ENCODE measurements at places on chromosomes 16 and 17.

DNA sequence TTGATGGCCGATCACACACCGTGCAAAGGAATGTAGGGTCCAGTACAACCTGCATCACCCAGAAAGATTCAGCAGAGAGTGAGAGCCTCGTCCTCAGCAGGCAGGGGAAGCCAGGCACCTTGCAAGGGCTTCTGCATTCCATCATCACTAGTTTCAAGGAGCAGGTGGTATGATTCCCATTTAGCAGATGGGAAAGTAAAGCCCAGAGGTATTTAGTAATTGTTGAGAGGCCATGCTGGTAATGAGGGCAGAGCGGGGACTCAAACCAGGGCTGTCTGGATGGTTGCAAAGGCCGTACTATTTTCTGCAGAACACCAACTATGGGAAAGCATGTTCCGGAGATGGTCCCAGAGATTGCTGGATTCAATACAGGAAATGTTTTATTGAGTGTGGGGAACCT is 65.8 kb upstream of the MRTFB start:
- no peak for DNase-seq

DNA sequence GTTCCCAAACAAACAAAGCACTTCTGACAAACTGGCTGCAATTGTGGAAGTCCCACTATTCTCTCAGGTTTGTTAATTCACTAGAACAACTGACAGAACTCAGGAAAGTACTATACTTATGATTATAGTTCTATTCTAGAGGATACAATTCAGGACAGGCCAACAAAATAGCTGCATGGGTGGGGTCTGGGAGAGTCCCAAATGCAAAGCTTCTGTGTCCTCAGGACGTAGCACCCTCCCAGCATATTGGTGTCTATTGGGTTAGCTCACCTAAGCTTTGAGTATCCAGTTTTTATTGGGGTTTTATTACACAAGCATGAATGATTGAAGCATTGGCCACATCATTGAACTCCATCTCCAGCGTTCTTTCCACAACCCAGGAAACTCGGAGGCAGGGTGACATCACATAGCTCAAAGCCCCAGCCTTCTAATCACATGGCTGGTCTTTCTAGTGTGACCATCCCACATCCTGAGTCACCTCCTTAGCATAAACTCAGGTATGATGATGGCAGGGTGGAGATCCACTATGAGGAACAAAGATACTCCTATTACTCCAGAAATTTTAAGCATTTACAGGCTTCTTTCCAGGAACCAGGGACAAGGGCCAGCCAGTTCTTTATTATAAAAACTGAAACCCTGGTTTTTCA is 43.9 kb upstream of the CCNF start:
- DNase-seq: no peak

- no peak for DNase-seq
Observed at GRCh38 chr16:89504091-89504490, 4.1 kb upstream of the SPG7 start.

DNA sequence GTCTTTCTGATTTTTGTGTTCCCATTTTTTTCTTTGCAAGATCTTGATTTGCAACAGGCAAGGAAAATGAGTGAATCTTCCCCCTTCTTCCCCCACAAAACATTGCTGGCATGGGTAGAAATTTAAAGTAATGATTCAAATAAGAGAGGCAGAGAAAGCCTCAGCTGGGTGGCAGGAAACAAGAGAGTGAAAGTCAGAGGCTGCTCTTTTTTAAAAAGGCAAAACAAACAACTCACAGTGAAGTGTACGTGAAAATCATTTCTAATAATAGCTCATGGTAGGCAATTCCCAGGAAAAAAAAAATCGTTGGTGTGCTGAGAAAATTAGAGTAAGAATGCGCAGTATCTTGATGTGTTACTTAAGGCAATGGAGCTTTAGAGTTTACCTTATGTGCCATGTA is 229.5 kb downstream of the FTO start:
- DNase-seq: no peak

DNA sequence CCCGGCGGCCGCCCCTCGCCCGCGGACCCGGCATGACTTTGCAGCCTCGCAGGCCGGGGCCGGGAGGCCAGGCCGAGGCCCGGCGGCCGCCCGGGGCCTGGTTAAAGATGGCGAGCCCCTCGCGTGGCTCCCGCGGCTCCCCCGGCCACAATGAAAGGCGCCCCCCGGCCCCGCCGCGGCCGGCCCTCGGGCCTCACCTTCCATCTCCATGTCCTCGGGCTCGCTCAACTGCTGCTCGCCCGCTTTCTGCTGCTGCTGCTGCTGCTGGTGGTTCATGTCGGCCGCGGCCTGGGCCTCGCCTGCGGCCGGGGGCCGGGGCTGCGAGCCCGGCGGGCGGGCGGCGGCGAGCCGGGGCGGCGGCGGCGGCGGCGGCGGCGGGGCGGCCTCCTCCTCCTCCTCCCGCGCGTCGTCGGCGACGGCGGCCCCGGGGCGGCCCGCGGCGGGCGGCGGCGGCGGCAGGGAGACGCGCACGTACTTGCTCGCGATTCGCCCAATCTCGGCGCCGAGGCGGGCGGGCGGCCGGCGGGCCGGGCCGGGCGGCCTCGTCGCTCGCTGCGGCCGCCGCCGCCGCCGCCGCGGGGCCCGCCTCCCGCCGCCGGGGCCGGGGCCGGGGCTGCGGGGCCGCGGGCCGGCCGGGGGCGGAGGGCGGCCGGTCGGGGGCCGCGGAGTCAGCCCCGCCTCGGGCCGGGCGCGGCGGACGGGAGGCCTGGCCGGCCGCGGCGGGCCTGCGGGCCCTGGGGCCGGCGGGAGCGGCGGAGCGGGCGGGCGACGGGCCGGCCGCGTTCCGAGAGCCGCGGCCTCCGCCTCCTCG is 491 bp downstream of the USP7 start:
- DNase-seq: no peak

DNA sequence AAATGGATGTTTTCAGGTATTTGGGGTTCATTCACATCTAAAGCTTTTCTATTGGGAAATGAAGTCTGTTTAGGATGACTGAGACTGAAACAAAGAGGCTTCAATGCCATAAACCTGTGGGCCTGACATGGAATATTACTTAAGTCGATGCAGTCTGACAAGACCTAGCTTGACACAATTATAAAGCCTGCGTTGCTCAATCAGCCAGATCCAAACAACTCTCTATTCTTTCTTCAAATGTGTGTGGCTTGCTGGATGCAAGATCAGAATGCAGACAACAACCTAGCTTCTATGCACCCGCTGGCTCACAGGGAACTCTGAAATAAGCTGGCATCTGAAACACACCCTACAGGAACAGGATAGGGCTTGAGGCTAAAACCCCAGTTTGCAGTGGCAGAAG is 40.0 kb downstream of the RFFL start:
- no peak for DNase-seq

DNA sequence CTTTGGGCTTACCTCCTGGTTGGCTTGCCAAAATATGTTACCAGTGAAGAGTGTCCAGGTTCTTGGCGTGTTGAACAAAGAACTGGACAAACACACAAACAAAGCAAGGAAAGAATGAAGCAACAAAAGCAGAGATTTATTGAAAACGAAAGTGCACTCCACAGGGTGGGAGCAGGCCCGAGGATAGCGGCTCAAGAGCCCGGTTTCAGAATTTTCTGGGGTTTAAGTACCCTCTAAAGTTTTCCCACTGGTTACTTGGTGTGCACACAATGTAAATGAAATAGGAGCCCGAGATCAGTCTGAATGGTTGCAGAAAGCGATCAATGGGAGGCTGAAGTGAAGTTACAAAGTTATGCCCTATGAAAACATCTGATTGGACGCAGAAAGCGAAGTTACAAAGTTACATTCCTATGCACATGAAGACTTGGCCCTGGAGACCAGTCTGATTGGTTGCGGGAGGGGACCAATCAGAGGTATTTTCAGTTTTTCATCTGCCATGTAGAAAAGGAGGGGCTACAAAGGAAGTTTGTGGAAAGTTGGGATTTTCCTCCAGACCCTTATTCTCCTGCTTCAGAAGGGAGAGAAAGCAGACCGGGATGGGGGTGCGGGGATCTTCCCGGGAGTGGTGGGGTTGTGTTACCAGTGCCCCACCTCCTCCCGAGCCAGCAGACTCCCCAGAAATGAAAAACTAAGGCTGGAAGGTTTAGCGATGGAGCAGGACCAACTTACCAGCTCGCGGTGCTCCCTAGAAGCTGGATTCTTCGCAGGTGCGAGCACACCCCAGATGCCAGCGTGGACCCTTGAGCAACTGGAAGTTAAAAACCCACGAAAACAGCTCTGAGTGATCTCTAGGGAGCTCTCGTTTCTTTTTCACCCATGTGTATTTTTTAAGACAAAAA is at the start of gene SLFN12:
Gene SLFN12, minus strand, starts transcription at position 325 of the 899 bp plus-strand sequence. CDS start 9,472 bp downstream, outside the sequence.
- DNase-seq: no peak

DNA sequence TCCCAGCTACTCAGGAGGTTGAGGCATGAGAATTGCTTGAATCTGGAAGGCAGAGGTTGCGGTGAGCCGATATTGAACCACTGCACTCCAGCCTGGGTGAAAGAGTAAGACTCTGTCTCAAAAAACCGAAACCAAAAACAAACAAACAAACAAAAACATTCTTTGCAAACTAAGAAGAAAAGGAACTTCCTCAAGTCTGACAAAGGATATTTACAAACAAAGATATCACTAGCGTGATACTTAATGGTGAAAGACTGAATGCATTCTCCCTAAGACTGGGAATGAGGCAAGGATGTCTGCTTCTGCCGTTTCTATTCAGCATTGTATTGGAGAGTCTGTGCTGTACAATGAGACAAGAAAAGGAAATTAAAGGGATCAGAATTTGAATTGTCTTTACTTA is 10.5 kb upstream of the MPO start:
- no peak for DNase-seq

DNA sequence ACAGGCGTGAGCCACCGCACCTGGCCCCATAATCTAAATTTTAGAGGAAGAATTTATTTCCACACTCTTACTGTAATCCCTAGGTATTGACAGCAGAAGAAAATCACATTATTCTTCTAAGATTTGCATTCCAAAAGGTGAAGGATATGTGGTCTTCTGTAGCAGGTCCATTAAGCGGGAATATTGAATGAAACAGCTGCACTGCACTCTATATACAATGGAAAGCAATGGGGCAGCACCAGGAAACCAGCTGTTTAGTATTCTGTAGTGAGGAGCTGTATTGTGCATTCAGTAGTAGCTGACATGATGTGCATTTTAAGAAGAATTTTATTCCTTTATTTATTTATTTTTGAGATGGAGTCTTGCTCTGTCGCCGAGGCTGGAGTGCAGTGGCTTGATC is 49.6 kb downstream of the PSMD12 start:
- no peak for DNase-seq

DNA sequence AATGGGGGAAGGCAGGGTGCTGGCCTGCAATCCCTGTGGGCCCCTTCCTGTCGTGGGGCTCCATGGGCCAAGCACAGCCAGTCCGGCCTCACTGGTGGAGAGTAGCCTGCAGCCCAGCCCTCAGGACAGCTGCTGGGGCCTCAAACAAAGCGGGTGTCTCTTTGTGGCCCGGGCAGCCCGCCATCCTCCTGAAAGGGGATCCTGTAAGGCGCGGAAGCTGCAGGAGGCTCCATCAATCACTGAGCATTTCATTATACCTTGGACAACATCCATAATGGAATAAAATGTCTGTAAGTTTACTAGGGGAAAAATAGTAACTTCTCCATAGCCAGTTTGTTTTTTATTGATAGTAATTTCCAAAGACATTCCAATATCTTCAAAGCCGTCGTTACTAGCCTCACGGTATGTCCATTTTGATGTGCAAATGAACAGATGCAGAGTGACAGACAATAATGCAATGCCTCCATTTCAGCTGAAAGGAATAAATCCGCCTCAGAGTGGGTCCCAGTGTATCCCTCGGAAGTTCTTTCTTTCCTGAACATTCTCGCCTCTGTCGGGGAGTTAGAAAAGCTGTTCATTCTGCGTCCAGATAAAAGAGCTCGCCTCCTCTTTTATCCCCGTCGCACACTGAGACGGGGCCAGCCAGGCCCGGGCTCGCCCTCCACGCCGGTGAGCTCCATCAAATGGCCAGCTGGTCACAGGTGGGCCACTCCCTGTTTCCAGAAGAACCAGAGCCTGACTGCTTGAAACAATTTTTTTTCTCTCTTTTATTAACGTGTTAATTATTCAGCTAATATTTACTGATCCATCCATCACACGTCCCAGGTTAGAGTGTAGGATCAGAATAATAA is 14.4 kb downstream of the WSCD1 start:
- DNase-seq: no peak

- no peak for DNase-seq
Observed at GRCh38 chr17:76154936-76155845, 14.1 kb upstream of the FOXJ1 start.

GRCh38 chr16:83145297-83145696 is 518.5 kb downstream of the CDH13 start:
- no peak for DNase-seq
